ENCODE measurements at places on chromosomes 13 and 19.

DNA sequence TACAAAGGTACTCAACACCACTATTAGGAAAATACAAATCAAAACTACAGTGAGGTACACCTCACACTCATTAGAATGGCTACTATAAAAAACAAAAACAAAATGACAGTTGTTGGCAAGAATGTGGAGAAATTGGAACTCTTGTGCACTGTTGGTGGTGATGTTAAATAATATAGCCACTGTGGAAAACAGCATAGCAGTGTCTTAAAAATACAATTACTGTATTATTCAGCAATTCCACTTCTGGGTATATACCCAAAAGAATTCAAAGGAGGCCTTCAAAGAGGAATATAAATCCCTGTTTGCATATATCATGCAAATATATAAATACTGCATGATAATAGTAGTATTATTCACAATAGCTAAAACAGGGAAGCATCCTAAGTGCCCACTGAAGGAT is 66.8 kb downstream of the CDK8 start:
- no peak for DNase-seq

DNA sequence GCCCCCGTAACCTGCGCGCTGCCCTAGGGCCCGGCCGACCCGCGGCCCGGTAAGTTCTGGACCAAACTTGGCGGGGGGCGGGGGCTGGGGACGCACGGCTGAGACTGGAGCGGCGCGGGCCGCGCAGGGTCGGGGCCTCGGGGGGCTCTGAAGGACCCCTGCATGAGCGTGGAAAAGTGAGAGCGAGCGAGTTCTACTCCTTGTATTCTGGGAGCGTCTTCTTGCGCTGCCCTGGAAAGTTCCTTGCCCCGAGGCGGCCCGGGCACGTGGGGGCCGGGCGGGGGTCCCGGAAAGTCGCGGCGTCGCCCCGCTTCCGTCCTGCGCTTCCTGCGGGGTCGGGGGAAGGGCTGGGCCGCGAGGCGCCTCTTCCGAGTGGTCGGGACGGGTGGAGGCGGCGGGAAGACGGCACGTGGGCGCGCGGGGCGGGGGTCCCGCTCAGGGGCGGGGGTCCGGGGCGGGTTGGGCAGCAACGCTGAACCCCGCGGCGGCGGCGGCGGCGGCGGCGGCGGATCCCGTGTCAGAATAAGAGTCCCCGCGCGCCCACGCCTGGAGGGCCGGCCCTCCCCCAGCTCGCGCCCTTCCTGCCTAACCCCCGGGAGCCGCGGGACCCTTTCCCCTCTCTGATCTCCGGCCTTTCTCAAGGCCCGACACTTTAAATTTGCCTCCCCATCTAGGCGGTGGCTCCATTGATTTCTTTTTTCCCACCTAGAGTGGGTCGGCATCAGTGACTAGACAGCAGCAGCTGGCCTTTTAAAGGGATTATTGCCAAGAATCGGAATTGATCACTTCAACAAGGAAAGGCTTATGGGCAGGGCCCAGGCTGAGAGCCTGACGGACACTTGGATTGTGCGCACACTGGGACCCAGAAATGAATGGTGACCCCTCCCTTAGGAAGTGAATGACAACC is 749 bp downstream of the GATAD2A start:
- peak; percentile 34 for DNase-seq

- peak; percentile 56 for DNase-seq
Measured at GRCh38 chr13:45333977-45334922, 6.7 kb downstream of the TPT1 start.

GRCh38 chr13:81318231-81319019 is 977.5 kb upstream of the SPRY2 start:
- no peak for DNase-seq

DNA sequence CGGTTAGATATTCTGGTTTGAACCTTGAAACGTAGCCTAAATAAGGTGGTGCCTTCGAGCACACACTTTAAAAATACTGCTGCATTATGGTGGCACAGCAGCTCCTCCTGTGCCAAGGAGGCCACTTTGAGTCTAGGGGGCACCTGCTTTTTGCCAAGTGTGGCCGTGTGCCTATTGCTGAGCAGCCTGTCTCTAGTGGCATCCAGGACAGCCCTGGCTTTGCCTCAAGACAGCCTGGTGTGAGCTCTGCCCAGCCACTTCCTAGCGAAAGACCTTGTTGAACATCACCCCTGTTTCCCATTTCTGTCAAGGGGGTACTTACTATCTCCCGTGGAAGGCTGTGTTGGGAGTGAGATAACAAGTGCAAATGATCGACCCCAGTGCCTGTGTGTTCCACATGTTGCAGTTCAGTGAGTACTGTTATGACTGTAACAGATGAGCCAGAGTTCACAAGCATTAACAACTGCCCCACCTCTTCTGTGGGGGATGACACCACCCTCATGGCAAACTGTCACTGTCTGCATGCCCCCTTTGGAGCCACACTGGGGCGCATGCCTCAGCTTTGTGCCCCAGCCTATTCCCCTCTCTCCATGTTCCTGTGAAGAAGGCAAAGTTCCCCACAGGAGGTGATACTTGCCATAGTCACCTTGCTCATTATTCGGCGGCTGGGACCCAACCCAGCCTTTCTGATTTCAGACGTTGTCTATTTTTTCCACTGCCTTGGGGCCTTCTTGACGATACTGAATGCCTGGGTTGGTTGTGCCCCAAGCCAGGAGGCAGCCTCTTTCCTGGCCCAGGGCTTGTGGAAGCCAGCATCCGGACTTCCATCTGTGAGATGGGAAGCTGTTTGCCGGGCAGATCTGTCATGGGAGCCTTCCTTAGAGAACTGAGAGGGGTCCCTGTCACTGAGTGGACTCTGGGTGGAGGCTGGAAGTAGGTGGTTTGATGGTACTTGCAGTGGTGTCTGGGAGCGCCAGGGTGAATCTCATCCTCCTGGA is 5.4 kb downstream of the GATAD2A start:
- peak; percentile 60 for DNase-seq

DNA sequence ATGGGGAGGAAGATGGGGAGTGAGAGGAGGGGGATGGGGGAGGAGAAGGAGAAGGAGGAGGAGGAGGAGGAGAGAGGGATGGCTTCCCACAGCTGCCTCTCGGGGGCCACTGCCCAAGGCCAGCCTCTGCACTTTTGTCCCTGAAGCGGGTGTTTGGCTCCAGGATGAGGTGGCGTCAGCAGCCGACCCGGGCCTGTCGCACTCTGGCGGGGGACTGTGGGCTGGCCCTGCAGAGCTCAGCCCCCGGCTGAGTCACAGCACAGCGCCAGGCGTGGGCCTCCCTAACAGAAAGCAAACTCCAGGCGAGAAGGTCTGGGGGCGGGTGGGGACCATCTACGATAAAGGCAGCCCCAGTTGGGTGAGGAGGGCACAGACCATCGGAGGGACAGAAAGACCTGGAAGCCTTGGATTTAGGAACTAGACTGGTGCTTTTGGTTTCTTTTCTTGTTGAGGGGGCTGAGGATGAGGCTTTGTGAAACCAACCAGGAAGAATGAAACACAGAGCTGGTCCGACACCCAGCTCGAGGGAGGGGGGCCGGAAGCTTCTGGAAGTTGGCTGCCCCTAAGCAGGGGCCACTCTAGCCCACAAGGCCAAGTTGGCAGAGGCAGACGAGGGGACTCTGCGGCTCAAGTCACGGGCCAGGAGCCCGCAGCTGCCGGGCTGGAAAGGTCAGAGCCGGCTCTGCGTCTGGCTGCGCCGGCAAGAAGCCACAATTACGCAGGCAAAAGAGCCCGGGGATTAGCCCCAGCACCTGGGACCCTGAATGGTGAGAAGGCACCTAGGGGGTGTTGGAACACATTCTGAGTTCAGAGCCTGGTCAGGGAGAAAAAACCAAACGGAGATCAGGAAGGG is 18.2 kb downstream of the LSM4 start:
- DNase-seq: peak; percentile 88

GRCh38 chr13:77184455-77184854 is 142.4 kb downstream of the MYCBP2 start:
- DNase-seq: peak; percentile 75
